ENCODE measurements at places on chromosomes 7 and 10.
A peak's percentile ranks its signal among the peaks of the same experiment; 100 is the strongest.

GRCh38 chr7:25726781-25727311, 425.2 kb upstream of the NFE2L3 start:
- DNase-seq, result no peak

GRCh38 chr7:101832205-101832631, 14.8 kb downstream of the CUX1 start:
- no peak for DNase-seq

GRCh38 chr10:34816501-34817002, 1.5 kb upstream of the PARD3 start:
- peak; percentile 27 for DNase-seq

GRCh38 chr10:3902054-3902808, 117.2 kb upstream of the KLF6 start:
- DNase-seq, result no peak

GRCh38 chr7:41466760-41467384, 236.0 kb downstream of the INHBA start:
- no peak for DNase-seq

- DNase-seq, result no peak
Measured at GRCh38 chr7:129776362-129776722, 164.8 kb downstream of the NRF1 start.

- DNase-seq, result no peak
Measured at GRCh38 chr7:111308691-111309090, 217.8 kb downstream of the LRRN3 start.

GRCh38 chr10:15856328-15857015, 3.8 kb downstream of the MINDY3 start:
- DNase-seq, result no peak

GRCh38 chr10:11869743-11870460, 46.7 kb downstream of the PROSER2 start:
- DNase-seq, result no peak

DNA sequence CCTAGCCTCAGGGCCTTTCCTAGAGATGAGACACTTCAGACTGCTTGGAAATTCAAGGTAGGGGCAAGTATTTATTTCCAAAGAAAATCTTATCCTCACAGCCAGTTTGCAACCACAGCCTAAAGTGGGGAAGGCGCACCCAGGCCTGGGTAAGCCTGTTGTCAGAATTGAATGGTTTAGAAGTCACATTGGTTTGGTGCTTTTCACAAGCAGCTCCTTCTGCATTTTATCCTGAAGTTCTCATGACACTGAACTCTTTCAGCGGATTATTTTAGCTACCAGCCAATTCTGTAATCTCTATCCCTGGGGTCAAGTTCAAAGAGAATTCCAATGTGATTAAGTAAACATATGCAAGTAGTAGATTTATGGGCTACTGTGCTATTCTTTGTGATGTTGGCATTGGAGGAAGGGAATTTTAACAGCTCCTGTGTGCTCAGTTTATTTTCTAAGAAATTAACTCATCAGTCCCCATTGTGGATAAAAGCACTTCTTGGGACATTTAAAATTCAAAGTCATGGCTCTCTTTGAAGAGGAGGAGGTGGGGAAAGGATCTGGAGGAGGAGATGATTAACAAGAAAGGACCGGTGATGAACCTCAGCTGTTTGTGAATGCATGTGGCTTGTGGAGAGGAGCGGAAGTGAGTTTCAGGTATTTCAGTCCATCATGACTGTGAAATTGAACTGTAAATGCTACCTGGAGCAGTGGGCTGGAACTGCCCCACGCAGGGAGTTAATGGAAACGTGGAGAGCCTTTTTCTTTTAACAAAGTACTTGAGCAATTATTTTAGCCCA, 90.2 kb upstream of the CACUL1 start:
- DNase-seq, result no peak

GRCh38 chr10:31677195-31678138, 251.2 kb downstream of the ARHGAP12 start:
- DNase-seq, result no peak

- no peak for DNase-seq
Measured at GRCh38 chr10:57955076-57955475, 312.6 kb downstream of the IPMK start.

GRCh38 chr7:105935250-105935649, 27.8 kb upstream of the CDHR3 start:
- no peak for DNase-seq

GRCh38 chr10:13417459-13418126, 69.5 kb upstream of the SEPHS1 start:
- no peak for DNase-seq
